ENCODE measurements at places on chromosomes 12 and 14.

DNA sequence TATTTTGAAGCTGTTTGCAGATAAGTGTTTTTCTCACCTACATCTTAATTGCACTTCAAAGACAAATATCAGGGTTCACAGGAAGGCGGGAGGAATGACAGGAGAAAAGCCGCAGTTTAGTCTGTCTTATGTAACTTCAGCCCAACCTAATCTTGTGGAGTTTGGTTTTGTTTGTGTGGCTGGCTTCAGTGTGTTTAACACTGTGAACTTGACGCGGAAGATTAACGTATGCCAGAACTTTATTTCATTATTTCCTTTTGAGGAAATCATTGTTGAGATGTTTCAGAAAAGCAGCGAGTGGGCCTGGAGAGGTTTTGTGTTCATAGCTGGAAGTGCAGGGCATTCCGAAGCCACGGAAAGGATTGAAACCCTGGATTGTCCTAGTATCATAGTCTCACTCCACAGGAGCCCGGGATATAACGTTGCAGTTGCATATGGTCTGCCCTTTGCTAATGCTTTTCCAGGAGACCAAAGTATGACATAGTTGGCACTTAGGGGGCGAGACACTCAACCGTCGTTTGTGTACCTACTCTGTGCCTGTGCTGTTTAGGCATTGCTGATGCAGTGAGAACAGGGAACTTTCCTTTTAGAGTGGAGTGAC lies 2.0 kb downstream of the PELI2 start:
- DNase-seq, result no peak

- no peak for DNase-seq
Observed at GRCh38 chr14:29390081-29390832, 537.4 kb downstream of the PRKD1 start.

DNA sequence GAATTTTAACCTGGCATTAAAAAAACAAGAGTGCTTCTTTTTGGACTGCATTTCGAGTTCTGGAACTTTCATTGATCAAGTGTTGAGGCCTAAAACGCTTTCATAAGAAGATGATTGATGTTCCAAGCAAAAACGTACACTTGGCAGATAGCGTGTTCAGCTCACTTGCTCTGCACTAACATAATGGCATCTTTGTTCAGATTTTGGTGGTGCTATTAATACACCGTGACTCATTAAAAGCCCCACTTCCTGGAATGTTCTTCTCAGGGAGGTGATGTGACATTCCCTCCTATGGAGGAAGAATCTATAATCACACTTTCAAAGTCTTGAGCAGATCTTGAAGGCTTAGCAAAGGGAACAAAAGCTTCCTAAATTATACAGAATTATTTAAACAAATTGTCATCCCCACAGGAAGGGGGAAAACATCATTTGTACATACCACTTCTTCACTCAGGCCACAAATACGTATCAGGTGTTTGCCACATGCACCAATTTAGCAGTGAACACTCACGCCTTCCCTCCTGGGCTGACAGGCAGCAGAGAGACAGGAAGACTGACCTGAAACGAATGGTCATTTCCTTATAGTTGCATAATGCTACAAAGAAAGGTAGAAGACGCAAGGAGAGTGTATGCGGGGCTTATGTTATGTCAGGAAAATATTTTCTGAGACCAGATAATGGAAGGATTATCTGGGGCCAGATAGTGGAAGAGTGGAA lies 15.4 kb downstream of the HSP90AA1 start:
- no peak for DNase-seq

DNA sequence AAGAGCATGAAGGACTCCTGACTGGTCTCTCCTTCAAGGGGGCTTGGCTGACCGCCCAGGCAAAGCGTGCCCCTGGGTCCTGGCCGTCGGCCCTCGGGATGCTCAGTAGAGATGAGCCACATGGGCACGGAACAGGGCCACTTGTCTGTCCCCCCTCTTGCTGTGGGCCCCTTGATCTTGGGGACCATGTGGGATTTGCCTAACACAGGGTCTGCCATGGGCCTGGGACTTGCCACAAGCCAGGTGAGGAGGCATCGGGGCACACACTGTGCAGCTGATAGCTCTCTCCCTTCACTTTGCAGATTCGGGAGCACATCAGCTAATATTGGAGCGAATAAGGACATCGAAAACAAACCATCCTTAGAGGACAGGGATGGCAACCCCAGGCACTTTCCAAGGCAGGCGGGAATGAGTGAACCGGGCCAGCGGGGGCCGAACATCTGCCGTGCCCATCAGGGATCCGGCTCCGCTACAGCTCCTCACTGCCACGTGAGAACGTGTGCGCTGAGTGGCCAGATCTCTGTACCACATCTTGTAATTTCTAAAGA lies 88.1 kb downstream of the PIWIL1 start:
- DNase-seq, result no peak

- DNase-seq, result no peak
Observed at GRCh38 chr14:104086661-104087461, 1.4 kb downstream of the ASPG start.

- DNase-seq, result no peak
Observed at GRCh38 chr12:97127061-97127460, 220.0 kb downstream of the NEDD1 start.

DNA sequence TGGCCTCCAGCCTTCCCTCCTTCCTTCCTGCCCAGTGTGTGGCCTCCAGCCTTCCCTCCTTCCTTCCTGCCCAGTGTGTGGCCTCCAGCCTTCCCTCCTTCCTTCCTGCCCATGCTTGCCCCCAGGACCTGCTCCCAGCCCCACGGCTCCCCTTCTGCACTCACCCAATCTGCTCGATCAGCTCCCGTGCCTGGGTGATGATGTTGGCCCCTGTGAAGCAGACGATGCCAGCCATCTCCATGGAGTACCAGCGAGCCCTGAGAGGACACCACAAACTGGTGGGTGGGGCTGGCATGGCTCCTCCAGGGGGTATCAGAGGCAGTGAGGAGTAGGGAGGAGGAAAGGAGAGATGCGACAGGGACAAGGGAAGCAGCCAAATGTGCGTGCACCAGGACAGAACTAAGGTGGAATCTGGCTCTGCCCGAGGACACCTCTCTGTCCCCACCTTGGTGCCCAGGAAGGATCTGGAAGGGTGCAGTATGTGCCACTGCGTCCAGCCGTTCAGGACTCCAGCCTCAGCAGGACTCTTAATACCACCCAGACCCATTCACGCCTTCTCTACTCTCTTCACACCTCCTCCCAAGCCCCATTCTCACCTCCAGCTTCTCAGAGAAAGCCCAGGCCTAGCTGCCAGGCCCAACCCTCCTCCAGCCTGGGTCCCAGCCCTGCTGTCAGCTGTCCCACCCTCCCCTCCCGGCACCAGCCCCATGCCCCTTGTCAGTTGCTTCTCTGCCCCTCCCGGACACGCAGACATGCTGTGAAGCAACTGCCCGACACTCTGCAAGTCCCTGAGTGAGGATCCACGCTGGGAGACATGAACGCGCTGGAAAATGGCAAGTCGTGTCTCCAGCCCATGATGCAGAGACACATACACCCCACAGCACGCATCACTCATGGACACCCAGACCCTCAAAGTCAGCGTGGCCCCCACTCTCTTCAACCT lies 22.7 kb downstream of the POLE start:
- DNase-seq, result no peak

GRCh38 chr14:89779707-89780106 lies 174.8 kb downstream of the EFCAB11 start:
- DNase-seq, result no peak

DNA sequence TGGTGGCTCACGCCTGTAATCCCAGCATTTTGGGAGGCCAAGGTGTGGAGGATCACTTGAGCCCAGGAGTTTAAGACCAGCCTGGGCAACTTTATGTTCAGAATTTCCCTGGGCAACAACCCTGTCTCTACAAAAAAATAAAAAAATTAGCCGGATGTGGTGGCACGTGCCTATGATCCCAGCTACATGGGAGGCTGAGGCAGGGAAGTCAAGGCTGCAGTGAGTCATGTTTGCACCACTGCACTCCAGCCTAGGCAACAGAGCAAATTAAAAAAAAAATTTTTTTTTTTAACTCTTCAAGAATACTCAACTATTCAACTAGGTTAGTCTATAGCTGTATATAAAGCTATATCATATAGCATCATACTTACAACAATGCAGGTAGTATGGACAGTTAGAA lies 113.0 kb downstream of the RALGAPA1 start:
- no peak for DNase-seq

DNA sequence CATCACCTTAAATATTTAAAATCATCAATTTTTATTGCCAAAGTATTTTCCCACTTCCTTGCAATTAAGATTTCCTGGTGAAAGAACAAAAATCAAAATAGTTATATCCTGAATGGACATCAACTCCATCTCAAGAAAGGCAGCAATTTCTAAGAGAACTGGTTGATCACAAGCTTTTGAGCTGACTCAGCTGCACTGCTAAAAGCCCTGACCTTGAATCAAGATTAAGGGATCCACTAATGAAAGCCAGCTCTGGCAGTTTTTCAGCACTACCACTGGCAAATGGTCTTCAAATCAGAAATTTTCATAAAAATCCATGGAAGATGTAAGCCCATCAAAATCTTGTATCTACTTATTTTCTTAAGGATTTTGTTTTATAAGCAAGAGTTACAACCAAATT lies 123.4 kb downstream of the SLC6A15 start:
- DNase-seq, result no peak

DNA sequence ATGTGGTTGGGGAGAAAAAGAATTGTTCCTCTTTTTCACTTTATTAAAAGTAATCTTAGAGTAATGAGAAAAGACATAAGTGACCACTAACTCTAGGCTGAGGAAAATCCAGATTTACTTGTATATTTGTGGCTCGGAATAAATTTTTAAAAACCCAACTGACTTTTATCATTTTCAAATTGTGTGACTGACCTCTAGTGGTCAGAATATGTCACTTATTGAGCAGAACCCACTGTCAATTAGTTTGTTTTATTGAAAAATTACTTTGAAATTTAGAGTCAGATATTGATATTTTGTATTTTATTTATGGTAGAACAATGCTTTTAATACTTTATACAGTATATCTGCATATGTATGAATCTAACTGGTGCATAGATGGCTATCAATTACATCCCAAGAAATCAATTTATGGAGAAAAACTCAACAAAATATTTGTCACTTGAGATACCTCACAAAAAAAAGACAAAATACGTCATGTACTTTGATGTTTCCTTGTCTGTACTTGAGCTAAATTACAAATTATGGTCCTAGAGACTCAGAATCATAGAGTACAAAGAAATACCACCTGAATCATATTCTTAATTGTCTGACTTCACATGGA lies 229.4 kb downstream of the CNTN1 start:
- no peak for DNase-seq

- peak; percentile 10 for DNase-seq
Observed at GRCh38 chr12:104957719-104958000, 430 bp downstream of the SLC41A2 start.

DNA sequence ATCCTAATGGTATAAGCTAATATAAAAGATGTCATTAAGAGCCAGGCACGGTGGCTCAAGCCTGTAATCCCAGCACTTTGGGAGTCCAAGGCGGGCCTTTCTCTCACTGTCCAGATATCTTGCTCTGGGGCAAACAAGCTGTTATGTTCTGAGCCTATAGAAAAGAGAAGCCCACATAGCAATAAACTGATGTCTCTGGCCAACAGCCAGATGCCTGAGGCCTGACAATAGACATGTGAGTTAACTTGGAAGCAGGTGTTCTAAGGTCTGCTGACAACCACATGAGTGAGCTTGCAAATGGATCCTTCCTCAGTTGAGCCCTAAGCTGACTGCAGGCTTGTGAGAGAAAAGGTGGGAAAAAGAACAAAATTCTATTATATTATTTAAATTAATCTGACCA lies 25.0 kb downstream of the YAF2 start:
- DNase-seq, result no peak

DNA sequence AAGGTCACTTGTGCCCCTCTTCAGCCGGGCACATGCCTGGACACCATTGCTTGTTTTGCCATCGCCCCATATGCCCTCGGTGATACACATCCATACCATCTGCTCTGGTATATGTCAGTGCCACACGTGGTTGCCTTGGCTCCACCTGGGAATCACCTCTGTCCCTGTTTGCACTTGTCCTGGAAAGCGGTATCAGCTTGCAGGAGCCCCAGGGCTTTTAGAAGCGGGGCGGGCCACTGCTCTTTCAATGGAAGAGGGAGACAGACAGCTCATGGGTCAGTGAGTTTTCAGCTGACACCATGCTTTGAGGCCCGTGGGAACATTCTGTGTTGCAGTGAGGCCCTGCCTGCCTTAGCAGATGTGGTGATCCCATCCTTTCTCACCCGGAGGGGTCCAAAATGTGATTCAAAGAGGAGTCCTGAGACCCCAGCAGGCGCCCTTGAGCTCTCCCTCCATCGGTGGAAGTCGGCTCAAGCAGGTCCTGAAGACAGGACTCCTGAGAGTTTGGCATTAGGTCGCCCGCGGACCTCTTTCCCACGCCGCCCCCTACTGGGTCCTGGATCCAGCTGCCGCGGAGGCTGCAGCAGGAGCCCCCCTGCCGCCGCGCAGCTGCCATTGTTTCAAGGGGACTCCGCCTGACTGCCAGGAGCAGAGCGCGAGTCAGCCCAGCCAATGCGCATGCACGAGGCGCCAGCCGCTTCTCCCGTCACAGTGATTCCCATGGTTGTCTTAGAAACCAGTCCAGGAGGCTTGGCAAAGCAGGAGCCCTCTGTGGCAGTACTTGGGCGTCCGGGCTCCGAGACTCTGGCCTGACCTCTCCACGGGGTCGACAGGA lies 773.2 kb upstream of the ALG10B start:
- DNase-seq, result no peak

- DNase-seq, result no peak
Observed at GRCh38 chr12:110647631-110648040, 33.7 kb downstream of the TCTN1 start.

- DNase-seq, result no peak
Observed at GRCh38 chr12:96164951-96165811, 29.0 kb upstream of the ELK3 start.

DNA sequence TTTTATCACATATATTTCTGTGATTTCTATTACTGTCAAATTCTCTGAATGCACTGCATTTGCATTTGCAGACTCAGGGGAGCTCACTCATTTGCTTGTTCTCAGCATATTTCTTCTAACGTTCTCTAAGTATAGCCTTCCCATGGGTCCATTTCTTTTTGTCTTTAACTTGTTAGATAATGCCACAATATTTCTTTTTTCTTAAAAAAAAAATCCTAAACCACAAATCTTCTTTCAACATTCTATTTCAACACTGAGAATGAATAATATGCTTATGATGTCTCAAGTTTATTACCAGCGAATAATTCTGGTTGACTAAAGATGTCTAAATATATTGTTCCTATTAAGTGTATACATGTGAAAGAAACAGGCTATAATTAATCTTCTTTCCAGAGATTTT lies 200.2 kb downstream of the ANO6 start:
- DNase-seq, result no peak

Data from stimulated activated naive CD4-positive, alpha-beta T cell treated with Interleukin-2 at 50 U/mL for 16 hours (primary cell).